ENCODE measurements at places on chromosomes 1 and 21.

- no peak for DNase-seq
Measured at GRCh38 chr1:72023063-72023930, 259.0 kb downstream of the NEGR1 start.

GRCh38 chr1:169266133-169266532, 101.5 kb downstream of the NME7 start:
- no peak for DNase-seq

- DNase-seq = no peak
Measured at GRCh38 chr1:66237042-66237441, 296.9 kb upstream of the SGIP1 start.

- DNase-seq = no peak
Measured at GRCh38 chr21:14877581-14878228, 187.1 kb downstream of the NRIP1 start.
